Left ventricle myocardium inferior (tissue), 1 donor: ENCODE measurements at places on chromosomes 1 and 21.

- no peak for DNase-seq
Measured at GRCh38 chr1:91616712-91617111, 116.1 kb downstream of the CDC7 start.

DNA sequence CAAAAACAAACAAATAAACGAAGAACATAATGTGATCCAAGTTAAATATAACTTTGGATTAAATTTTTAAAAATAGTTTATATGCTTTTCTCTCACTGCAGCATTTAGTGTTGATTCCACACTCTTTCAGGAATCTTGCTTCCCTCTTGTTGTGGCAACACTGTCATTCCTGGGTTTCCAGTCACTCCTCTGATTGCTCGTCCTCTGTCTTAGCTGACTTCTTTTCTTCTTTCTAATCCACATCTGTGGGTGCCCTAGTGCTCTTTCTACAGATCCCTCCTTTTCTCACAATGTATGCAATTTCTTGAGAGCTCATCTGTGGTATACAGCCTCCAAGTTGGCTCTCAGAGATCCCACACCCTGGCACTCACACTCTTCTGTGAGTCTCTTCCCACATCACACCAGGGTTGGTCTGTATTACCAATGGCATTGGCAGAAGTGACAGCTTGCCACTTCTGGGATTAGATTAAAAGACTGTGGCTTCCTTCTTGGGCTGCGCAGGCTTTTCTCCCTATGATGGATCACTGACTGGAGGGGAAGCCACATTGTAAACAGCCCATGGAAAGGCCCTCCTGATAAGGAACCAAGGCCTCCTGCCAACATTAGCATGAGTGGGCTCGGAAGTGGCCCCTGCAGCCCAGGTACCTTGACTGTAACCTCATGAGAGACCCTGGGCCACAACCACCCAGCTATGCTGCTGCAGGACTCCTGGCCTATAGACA lies 11.5 kb upstream of the MYOC start:
- no peak for DNase-seq

DNA sequence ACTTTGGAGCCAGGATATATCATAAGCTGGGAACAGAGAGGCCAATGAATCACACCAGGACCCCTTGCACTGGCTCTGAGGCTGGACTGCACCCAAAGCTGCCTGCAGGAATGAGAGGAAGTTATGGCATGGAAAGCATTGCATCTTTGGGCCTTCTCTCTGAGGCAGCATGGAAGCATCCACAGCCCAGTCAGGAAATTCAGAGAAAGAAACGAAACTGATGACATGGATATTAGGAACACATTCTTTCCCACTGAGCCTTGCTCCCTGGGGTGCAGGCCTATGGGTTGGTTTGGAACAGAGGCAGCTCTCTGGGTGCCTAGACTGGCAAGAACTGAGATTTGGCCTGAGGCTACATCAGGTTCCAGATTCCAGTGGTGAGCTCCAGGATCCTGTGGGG lies 98.6 kb downstream of the NGF start:
- DNase-seq = no peak

GRCh38 chr1:54680387-54680786 lies 35.3 kb upstream of the TTC4 start:
- DNase-seq = no peak

GRCh38 chr1:204441558-204441957 lies 29.9 kb upstream of the PPP1R15B start:
- DNase-seq = no peak

GRCh38 chr1:229699613-229700267 lies 73.7 kb downstream of the URB2 start:
- DNase-seq = no peak

GRCh38 chr1:245458761-245459174 lies 304.0 kb downstream of the KIF26B start:
- DNase-seq = no peak
